ENCODE measurements at places on chromosomes 11 and 22.
A peak's percentile ranks its signal among the peaks of the same experiment; 100 is the strongest.

DNA sequence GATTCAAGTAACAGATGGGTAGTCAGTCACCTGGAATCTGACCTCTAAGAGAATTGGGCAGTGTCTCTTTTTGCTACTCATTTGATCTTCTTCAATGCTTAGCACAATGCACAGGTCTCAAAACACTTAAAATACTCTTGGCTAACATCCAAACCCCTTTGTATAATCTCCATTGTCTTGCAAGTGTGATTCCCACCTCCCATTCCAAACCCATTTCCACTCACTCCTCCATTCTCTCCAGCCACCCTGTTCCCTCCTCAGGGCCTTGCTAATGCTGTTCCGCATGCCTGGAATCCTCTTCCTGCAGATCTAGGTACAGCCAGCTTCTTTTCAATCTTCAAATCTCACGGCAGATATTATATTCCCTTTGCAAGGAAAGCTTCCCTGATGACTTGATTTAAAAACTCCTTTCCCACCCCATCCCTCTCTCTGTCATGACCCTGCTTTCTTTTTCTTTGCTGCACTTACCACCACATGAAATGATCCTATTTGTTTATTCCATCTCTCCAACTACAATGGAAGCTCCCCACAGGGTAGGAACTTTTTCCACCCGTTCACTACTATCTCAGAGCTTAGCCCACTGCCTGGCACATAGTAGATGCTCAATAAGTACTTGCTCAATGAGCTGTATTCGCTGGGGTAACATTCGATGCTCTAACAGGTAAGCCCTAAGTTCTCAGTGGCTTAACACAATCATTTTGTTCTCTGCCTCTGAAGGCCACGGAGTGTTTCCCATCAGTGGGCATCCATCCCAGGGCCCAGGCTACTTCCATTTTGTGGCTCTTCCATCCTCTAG is 121.7 kb downstream of the MN1 start:
- DNase-seq: no peak

DNA sequence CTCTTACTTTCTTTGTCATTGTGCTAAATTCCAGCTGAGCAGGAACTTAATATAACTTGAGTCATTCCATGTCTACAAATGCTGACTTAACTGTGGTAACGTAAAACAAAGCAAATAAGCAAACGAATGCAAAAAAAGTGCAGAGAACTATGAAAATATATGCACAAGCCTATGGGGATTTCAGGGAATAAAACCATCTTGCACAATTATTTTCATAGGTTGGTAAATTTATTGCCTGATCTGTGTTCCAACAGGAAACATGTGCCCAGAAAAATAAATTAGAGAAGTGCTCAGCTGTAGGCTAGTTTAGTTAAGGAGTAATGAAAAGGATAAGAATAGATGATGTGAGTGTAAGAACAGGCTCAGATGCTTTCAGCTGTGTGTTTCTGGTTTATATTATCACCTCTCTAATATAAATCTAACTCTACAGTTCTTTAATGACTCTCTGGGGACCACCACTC is 1169.3 kb downstream of the LRRC4C start:
- no peak for DNase-seq

- DNase-seq: no peak
Observed at GRCh38 chr22:31044262-31044861, 36.8 kb upstream of the SMTN start.

- no peak for DNase-seq
Observed at GRCh38 chr22:34914846-34915245, 151.1 kb upstream of the ISX start.

DNA sequence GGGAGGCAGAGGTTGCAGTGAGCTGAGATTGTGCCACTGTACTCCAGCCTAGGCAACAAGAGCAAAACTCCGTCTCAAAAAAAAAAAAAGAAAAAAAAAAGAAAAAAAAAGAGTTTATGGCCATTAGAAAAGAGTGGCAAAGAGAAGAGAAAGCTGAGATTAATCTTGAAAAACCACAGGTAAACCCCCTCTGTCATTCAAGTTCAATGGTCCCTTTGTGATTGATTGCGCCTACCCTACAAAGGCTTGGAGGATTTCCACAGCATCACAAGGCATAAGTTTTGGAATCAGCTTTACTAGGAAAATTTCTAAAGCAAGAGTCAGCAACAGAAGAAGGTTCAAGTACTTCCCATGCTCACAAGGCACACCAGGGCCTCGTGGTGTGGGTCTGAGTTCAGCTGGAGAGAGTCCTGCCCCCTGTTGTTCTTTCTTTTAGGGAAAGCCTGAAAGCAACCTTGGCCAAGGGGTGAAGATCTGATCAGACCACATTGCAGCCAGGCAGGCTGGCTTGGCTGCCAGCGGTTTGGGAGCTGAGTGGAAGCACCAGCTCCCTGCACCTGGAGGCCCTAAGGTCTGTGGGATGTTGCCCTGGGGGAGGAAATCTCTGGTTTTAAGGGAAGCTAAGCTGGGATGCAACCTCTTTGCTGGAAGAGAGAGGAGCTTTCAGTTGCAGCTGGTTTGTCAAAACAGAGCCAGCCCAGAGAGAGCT is 41.8 kb downstream of the SLN start:
- no peak for DNase-seq

- DNase-seq: no peak
Observed at GRCh38 chr11:17798716-17799115, 64.1 kb downstream of the KCNC1 start.

- DNase-seq: no peak
Observed at GRCh38 chr22:49446759-49447710, 380.6 kb downstream of the BRD1 start.

GRCh38 chr11:92931746-92932422 is 37.6 kb upstream of the MTNR1B start:
- DNase-seq: no peak

DNA sequence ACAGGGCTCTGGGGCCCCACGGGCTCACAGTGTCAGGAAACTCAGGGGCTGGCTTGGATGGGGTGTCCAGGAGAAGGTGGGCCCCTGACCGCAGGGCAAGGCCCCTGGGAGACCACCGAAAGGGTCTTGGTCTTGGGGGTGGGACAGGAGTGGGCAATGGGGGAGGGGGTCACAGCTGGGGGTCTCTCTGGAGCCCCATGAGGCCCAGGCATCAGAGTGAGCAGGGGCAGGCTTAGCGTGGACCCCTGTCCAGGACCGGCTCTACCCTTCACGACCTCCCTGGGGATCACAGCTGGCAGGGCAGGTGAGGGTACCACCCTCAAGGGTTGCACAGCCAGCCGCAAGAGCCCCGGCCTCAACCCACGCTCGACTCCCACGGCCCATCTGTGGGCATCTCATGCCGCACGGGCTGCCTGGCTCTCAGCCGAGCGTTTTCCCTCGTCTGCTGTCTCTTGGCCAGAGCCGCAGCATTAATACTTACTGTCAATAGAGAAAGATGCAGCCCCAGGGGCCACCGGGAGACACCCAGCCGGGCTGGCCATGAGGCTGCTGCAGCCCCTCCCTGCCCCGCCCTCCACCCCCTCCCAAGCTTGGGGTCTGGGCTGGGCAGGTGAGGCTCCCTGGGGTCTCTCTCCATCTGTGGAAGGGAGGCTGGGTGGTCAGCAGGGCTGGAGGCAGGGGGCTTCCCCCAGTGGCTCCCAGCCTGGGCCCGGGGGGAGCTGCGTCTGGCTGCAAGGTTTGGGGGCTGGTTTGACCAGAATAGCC is 662 bp downstream of the MUC5B start:
- no peak for DNase-seq

- no peak for DNase-seq
Observed at GRCh38 chr22:49103314-49104059, 724.2 kb downstream of the BRD1 start.

DNA sequence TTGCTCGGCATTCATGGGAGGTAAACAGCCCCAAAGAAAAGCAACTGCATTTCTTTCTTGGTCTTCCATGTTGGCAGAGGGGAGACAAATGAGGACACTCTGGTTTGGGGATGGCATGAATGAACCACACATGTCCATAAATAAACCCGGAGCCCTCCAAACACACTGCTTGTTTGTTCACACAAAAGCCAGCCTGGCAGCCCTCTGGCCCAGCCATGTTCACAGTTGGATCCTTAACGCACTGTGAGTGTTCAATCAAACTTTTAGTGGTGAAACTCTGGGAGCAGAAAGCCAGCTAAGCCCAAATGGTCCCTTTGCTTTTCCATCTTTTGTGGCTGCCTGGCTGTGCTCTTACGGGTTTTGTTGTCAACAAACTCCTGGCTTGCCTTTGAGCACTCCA is 336.8 kb downstream of the CADM1 start:
- DNase-seq: no peak

DNA sequence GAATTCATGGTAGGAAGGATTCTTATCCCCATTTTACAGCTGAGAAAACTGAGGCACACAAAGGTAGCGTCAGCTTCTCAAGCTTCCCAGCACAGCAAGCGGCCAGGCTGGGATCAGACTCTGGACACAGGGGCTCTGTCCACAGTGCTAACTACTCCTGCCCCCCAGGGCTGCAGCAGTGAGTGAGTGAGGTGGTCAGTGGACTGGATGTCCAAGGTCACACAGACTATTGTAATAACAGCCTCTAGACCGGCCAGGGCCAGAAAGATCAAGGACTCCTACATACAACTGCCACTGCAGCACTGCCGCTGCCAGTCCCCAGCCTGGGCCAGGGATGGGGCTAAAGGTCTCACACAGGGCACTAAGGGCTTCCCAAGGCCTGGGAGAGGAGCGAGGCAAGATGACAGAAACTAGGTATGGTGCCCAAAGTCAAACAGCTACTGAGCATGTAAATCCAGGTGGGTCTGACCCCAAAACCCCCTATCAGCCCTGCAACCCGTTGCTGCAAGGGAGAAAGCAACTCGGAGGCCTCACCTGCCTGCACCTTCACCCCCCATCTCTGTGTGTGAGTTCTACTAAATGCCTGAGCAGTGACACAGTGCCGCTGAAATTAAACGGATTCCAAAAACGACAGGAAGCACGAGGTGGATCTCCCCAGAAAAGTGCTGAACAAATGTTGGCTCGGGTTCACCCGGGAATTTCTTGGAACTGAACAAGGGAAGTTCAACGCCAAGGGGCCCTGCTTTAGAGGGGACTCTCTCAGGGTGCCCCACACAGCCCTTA is 161.8 kb upstream of the GRK3 start:
- no peak for DNase-seq

GRCh38 chr11:17148536-17148935 is 59.2 kb downstream of the PIK3C2A start:
- no peak for DNase-seq

DNA sequence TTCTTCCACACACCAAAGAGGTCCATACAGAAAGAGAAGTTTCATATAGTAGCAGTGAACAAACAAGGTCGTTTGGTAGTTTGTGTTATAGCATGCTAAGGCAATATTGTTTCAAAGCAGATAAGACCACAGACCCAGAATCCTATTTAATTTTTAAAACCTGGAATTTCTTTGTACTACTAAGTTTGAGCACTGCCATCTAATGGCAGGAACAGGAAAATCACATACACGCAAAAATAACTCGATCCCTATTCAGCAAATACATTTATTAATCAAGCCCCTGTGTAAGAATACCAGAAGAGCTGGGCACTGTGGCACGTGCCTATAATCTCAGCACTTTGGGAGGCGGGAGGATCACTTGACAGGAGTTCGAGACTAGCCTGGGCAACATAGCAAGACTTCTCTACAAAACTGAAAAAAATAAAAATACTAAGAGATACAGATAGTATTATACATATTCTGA is 2.9 kb upstream of the BTBD10 start:
- no peak for DNase-seq

- no peak for DNase-seq
Observed at GRCh38 chr22:43882122-43882767, 9.6 kb downstream of the PNPLA5 start.

GRCh38 chr11:112588252-112588694 is 327.6 kb upstream of the PLET1 start:
- DNase-seq: peak; percentile 6

- DNase-seq: no peak
Observed at GRCh38 chr11:107116358-107116757, 98.1 kb upstream of the GUCY1A2 start.

GRCh38 chr11:83611600-83611999 is 325.4 kb upstream of the CCDC90B start:
- no peak for DNase-seq

DNA sequence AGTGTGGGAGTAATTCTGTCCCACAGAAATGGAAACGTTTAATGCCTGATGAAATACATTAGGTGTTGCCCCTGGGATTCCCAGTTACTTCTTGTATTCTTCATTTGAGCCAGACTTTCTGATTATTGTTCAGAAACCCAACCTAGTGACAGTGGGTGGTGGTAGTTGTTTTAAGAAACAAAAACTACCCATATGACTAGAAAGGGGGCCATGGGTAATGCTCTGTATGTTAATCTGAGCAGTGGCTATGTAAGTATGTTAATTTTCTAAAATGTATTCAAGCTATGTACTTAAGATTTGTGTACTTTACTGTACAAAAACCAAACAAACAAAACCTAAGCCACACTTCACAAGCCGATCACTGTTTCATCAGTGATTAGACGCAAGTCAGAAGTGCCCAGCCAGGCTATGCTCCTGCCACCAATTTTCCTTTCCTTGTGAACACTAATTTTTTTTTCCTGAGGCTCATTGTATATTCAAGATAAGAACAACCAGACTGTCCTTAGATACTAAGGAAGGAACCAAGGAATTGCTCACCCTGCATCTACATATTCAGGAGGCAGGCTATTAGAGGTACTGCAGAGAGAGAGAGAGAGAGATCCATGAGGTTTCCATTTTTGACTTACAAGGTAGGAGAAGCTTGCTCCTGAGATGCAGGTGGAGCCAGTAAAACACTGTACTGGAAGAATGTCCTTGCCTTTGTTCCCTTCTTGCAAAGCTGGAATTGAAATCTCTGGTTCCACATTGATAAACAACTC is 122.7 kb downstream of the DBX1 start:
- no peak for DNase-seq

- no peak for DNase-seq
Observed at GRCh38 chr22:30627471-30627870, 8.1 kb upstream of the SLC35E4 start.

- no peak for DNase-seq
Observed at GRCh38 chr11:33942954-33943353, 51.1 kb upstream of the LMO2 start.

DNA sequence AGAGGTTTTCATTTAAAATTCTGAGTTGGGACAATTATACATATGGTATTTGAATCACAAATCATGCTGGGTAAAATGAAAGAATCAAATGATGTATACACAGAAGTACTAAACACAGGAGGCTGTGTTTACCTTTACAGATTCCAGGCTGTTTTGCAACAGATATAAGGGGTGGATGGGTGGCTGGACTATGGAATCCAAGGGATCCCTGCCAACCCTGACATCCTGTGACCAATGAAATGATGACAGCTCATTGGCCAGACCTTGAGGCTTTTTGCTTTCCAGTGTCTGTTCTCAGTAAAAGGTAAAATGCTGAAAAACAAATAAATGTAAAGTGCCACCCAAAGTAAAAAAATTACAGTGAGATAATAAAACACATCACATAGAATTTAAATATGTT is 3.3 kb upstream of the DDI1 start:
- no peak for DNase-seq
